ENCODE measurements at places on chromosomes 5 and 9.

- DNase-seq = no peak
Measured at GRCh38 chr9:93254061-93254481, 70.1 kb downstream of the WNK2 start.

- no peak for DNase-seq
Measured at GRCh38 chr9:107713470-107713869, 223.9 kb upstream of the KLF4 start.

GRCh38 chr5:137280656-137281055 lies 218.5 kb downstream of the SPOCK1 start:
- no peak for DNase-seq

GRCh38 chr5:3993856-3994473 lies 398.3 kb downstream of the IRX1 start:
- DNase-seq = no peak

DNA sequence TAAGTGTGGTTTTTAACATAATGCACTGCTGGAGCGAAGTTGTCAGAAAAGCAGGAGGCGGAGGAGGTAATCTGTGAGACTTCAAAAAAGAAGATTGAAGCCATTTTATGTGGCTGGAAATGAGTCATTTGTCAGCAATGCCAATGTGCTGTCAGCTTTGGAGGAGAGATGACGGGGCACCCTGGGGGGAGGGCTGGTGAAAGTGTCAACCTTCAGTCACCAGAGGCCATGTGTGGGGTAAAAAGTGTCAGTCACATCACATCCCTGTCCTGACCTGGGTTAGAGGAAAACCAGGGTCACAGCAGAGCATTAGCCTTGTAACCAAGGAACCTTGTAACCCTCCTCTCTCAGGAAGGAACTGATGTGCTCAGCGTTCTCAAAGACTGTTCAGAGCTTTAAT lies 59.1 kb downstream of the TLR4 start:
- no peak for DNase-seq

DNA sequence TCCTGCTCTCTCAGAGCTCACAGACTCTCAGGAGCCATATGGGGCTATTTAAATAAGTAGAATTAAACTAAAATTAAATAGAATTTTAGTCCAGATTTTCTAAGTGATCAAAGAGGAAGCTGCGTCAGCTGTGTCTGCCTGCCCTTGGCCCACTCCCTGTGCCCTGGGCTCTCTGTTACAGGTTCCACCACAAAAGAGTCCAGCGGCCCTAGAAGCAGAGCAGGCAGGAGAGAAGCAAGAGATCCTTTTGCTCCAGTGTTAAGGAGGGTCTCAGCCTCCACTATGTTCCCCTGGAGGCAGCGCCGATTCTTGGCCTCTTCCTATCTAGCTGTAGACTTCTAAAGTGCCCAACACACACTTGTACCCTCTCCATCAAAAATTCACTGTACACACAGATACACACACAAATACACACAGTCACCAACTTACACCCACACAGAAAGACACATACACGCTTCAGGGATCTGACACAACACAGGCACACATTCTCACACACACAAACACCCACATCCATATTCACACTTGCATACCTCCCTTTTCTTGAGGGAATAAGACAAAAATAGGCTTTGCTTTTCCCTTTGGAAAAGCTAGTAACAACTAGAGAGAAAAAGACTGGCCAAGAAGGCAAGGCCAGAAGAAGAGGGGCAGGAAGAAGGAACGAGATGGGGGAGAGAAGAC lies 5.5 kb upstream of the TNIP1 start:
- DNase-seq = no peak

DNA sequence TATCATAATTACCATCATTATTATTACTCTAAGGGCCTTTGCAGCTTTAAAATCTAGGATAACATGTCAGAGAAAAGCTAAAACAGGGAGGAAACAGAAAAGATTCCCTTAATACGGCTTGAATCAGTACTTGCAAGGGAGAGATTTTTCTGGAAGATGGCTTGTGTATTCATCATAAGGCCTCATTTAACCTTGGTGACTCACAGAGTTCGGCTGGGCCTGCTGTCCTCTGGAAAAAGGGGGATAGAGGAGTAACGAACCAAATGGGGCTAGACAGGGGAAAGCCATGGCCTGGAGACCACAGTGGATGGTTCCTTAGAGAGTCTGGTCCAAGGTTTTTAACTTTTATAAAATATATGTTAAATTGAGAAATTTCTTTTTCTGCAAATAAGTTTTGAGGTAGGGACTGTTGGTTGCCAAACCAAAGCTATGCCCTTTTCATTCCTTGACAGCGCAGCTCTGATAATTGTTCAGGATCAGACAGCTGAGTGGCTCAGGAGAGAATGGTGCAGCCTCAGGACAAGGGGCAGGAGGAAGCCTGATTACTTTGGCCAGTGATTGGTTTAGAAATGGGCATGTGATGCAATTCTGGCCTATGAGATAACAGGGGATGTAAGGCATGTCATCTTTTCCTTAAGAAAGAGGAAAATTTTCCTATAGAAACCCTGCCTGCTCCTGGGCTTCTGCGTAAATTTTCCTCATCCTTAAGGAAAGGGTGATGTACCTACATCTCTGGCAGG lies 25.6 kb upstream of the GSN start:
- no peak for DNase-seq

DNA sequence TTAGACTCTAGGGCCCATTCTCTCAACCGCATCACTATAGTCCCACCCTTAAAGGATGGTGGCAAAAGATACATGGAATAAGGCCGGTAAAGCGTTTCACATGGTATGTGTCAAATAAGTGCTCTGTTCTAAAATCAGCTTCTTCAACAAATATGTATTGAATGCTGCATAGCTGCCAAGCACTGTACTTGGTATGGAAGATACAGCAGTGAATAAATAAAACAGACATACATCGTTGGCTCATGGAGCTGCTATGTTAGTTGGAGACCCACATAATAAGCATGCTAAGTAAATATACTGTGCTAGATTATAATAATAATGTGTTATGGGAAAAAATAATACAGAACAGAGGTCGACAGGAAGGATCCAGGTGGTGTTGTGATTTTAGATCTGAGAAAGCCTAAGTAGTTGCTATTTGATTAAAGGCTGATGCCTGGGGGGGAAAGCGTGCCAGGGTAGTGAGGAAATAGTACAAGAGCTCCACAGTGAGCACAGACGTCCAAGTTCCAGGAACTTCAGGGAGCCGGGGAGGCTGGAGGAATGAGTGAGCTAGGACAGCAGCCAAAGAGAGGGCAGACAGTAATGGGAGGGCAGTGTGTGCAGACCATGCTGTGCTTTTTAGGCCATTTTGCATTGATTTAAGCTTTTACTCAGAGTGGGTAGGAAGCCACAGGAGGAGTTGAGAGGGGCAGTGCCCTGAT lies 93.7 kb downstream of the JAKMIP2 start:
- DNase-seq = no peak

GRCh38 chr5:155466851-155467250 lies 453.3 kb downstream of the KIF4B start:
- DNase-seq = no peak

GRCh38 chr9:114998326-114998725 lies 67.9 kb upstream of the TNFSF8 start:
- no peak for DNase-seq

DNA sequence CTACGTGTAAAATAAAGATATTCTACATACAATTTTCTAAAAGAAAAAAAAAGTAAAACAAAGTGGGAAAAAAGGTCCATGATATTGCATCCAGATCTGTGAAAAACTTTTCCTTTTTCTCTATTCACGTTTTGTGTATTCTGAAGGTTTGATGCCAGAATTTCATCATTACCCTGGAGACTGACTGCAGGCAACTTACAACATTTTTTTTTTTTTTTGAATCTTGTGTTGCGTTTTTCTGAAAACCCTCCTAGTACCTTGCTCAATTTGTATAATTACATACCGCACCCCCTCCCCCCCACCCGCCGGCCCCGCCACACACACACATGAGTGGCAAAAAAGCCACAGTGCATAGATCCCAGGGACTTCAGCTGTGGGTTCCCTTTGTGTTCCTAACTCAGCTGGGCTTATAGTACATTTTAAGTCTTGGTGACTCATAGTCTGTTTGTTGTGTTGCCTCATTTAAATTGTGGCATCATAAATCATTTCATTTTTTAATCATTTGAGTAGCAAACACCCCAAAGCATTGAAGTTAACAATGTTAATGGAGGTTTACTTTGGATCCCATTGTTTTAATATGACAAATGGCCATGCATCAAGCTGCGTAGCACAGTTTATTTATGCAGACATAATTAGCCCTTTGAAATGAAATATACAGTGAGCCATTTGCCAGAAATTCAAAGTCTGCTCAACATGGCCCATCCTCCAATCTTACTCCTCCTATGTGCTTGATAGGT lies 36.0 kb downstream of the PRDM6 start:
- DNase-seq = no peak

GRCh38 chr5:55102348-55102747 lies at the start of gene GZMA:
Gene GZMA, plus strand, starts transcription at chr5:55102646. Its CDS starts 37 bp downstream, at chr5:55102683.
- no peak for DNase-seq

All from neuronal stem cell (in vitro differentiated cells).